ENCODE measurements at places on chromosomes 13 and 19.

DNA sequence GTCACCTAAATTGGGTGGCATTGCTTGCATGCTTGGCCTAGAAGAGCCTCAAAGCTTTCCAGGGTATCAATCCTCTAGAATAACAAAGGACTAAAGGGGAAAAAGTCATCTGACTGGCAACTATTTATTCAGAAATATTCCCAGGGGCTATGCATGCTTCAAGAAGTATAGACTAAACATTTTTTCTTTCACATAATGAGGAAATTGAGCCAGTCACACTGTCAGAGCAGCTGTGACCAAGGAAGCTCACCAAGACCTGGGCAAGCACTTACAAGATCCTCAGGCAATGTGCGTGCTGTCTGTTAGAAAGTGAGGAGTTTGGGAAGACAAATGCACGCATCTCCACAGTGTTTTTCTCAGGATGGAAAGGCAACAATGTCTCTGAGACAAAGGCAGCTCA lies 747.2 kb downstream of the DIAPH3 start:
- DNase-seq, result no peak

- no peak for DNase-seq
Measured at GRCh38 chr13:97696921-97697320, 256.6 kb upstream of the IPO5 start.

- peak; percentile 80 for DNase-seq
Measured at GRCh38 chr19:48634424-48635262, 2.5 kb downstream of the DBP start.

DNA sequence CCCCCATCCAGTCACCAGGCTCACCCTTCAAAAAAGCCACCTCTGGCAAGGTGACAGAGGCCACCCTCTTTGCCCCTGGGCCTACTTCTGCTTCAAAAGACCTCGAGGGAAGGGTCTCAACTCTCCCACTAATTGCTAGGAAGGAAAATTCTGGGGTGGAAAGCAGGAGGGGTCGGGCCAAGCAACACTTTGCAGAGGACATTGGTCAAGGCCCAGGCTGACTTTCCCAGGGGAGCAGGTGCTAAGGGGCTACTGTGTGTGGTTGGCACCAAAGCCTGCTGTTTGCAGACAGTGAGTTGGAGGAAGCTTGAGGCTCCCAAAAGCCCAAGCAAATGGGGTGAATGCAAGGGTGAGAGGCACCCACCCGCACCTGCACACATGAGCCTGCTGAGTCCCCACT lies 28.6 kb upstream of the VSTM2B start:
- DNase-seq, result no peak

DNA sequence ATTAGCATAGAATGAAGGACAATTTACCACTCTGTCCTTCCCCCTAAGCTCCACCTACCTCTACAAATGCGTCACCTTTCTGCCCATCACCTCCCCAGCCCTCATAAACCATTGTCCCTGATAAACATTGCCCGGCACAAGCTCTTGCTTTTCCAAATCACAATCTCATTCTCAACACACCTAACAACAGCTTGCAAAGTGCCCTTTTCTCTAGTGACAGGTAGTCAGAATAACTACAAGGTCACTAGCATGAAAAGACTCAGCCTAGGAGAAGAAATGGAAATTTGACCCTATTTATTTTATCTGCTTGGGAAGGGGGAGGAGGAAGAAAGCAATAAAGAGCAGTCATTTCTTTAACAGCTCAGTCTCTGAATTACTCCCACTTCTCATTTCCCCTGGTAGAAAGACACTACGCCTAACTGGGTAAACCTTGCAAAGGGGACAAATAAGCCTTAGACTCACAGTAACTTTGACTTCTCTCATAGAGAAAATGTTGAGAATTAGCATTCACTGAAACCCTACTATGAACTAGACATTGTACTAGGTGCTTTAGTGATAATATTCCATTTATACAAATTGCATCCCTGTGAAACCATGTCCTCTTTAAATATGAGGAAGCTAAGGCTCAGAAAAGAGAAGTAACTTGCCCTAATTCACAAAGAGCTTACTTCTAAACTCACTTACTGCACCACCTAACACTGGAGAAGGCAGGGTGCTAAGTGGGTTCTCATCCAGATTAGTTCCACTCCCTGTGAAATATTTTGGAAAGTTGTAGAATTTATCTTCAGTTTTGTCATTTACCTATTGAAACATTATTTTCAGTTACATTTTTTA lies 116.2 kb upstream of the FNDC3A start:
- no peak for DNase-seq

- DNase-seq, result no peak
Measured at GRCh38 chr13:109665781-109666249, 120.6 kb downstream of the IRS2 start.

- no peak for DNase-seq
Measured at GRCh38 chr13:42486711-42487198, 87.2 kb upstream of the TNFSF11 start.

GRCh38 chr19:15285896-15286591 lies 46.3 kb downstream of the BRD4 start:
- no peak for DNase-seq

- DNase-seq, result no peak
Measured at GRCh38 chr13:45396533-45397095, 21.6 kb downstream of the SLC25A30 start.

Measured in stimulated activated CD8-positive, alpha-beta memory T cell treated with anti-CD3 and anti-CD28 coated beads, Interleukin-15, amount 100 ng/mL, for 1 hour (primary cell).